ENCODE measurements at places on chromosomes 12 and 14.

DNA sequence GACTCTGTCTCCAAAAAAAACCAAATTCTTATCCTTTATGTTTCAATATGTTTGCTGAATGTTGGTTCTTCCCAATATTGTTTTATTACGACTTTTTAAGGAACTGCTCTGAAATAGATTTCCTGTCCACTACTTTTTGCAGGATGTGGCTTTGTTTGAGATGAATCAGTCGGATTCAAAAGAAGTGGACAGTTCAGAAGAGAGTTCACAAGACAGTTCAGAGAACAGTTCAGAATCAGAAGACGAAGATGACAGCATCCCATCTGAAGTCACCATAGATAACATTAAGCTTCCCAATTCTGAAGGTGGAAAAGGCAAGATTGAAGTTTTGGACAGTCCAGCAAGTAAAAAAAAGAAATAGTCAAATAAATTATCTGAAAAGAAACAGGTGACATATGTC lies 8.2 kb downstream of the NOPCHAP1 start:
- no peak for DNase-seq

- DNase-seq, result no peak
These were observed 44.8 kb downstream of the KNTC1 start for GRCh38 chr12:122571821-122572220.

DNA sequence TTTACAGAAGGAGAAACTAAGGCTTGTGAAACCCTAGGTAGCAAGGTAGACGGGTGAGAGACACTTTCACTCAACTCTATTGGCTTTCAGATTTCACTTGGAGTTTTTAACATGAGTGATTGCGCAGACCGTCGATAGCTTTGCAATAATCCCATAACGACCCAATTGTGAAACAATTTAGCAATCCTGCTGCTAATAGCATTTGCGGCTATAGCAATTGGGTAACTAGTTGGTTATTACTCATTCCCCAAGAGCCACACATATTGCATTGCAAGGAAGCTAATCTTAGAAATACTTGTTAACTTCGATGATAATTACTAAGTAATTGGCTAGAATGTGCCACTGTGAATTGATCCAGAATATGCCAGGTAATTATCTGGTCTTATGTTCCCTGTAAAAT lies 159.9 kb upstream of the NOS1 start:
- no peak for DNase-seq

GRCh38 chr12:132761032-132761920 lies at the start of gene ANKLE2:
TSS of gene ANKLE2 (minus strand) at chr12:132761832. CDS start at chr12:132761798, 34 bp downstream.
- DNase-seq, result no peak

DNA sequence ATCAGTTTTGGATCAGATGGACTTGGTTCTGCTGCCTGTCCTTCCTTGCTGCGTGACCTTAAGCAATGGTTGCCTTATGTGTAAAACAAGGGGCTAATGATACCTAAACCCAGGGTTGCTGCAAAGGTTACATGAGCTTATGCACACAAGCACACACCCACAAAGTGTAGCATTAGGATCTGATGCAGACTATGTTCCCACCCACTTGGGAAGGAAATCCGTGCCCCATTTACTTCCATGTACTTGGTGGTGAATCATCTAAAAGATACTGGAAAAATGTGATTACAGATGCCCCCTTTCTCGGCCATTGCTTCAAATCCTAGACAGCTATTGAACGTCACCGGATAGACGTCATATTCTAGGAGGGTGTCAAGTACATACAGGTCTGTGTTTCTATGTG lies 87.1 kb downstream of the PRKCH start:
- DNase-seq, result no peak

DNA sequence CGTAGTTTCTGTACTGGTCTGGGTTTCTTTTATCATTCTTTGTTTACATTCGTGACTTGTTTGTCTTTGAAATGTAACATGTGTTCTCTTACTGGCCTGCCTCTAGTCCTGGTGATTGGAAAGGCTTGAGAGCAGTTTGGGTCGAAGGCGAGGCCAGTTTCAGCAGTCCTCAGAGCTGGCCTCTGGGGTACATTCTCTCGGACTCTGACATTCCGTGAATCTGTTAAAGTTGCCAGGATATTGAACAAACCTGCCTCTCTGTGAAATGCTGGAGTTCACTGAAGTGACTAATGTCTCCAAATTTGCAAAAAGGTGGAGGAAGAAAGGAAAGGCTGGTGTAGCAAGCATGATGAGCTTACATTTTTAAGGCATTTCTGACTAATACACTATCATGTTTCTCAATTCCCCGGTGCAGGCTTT lies 1.5 kb downstream of the PLEKHA5 start:
- DNase-seq, result no peak

DNA sequence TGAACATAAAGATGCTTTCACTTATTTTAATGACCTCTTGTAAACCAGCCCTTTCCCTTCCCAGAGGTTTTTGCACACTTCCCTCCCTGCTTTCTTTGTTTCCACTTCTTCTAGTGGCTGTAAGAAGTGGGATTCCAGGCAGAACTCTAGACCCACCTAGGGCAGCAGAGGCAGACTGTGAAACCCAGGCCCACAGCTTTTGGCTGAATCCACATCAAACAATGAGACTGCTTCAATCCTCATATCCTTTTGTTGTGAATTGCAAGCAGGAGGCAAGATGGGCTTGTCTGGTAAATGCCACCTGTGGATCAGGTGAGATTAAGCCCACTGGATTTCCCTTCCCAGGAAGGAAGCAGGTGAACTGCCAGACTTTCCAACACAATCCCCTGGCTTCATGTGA lies 12.8 kb downstream of the CCDC177 start:
- DNase-seq, result no peak

DNA sequence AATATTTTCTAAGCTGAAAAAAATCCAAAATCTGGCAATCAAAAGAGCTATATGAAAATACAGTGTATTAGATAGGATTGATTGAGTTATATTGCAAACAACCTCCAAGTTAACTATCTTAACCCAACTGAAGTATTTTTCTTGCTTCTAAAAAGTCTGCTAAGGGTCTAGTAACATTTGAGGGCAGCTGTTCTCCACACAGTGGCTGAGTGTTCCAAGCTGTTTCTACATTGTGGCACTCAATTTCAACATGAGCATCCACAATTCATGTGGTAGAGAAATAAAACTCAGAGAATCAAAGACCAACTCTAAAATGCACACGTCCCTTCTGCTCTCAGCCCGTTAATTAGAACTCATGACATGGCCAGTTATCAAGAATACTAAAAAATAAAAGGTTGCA lies 340.0 kb downstream of the C12orf50 start:
- no peak for DNase-seq

DNA sequence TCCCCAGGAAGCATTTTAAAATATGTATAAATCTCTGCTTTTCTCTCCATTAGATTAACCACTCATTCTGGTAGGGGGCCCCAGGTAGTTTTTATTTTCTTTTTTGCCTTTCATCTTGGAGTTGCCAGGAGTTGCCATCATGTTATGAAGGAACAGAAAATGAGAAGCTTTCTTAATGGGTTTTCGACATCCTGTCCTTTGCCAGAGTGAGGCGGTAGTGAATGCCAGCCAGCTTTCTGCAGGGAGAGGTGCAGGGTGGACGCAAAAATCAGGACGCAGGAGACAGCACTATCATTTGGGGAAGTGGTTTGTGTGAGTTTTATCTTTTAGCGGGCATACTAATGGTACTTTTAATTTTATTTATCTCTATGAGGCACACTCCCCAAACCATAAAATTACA lies 1.7 kb downstream of the RASSF8 start:
- no peak for DNase-seq

- DNase-seq, result no peak
These were observed 68.2 kb upstream of the IGF1 start for GRCh38 chr12:102548543-102548942.

DNA sequence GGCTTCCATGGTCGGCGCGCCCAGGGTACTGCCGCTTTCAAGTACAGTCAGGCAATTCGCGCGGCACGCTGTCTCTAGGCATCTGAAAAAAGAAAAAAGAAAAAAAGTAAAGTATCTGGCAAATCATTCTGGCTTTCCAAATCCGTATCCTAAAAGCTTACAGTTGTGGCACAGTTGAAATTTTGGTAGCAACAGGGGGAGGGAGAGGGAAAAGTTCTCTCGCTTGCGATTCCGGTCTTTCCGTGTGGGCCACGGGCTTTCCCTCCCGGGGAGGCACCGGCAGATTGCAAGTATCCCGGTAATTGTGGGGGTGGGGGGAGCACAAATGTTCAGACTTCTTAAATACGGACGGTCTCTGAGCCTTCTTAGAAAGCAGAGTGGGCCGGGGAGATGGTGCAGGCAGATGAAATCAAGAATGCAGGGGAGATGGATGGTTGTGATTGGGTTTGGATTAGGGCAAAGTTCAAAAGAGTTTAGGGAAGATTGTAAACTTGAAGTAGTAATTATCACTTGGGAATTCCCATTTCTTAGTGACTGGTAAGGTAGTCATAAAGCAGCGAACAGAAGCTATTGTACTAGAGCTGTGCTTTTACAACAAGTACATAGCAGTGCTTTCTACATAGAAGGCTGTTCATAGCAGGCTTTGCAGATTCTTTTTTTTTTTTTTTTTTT lies 1.2 kb downstream of the SOCS2 start:
- DNase-seq, result peak; percentile 68

DNA sequence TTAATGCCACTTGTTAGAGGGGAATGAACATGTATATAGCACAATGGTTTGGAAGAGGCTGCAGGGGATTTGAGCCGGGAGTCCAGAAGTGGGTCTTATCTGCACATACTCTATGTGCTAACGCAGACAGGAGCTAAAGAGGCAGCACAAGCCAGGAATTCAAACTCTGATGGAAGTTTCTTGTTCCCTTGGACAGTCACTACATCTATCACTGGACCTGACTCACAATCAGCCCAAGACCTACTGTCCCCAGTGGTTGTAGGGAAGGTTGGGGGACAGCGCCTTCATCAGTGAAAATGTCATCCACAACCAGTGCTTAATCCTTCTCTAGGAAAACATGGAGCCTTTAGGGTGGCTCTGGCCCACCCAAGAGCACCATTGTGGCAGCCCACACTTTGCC lies 107.8 kb downstream of the GCH1 start:
- DNase-seq, result no peak

DNA sequence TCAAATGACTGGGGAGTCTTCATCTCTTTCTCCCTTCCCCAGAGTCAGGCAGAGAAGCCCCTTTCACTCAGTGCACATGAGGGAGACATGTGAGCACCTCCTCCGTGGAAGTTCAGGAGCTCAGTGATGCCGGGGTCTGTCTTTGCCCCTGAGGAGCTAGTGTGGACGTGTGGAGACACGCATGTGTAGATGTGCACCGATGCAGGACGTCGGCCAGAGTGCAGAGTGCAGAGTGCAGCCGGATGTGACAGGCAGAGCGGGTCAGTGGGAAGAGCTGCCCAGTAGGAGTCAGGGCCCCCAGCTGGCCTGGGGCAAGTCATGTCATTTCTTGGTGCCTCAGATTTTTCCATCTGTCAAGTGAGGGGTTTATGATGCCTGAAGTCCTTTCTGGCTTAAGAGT lies 20.7 kb downstream of the TSPAN9 start:
- no peak for DNase-seq
